ENCODE measurements at places on chromosomes 1 and 21.

DNA sequence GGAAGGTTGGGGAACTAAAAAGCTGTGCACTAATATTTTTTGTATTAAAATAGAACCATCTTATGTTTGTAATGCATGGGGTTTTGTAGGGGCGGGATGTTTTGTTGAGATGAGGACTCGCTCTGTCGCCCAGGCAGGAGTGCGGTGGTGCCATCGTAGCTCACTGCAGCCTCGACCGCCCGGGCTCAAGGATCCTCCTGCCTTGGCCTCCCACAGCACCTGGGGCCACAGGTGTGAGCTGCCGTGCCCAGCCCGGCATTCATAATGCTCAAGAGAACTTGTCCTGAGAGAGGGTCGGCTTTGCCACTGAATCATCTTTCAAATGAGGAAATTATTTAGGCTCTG is 3.0 kb upstream of the C1orf159 start:
- DNase-seq, result no peak

DNA sequence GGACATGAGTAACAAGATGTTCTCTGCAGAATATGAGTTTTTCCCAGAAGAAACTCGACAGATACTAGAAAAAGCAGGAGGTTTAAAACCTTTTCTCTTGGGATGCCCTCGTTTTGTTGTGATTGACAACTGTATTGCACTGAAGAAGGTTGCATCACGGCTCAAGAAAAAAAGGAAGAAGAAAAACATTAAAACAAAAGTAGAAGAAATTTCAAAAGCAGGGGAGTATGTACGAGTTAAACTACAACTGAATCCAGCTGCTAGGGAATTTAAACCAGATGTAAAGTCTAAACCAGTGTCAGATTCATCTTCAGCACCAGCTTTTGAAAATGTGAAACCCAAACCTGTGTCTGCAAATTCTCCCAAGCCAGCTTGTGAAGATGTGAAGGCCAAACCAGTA is 92.5 kb downstream of the TTC3 start:
- no peak for DNase-seq

DNA sequence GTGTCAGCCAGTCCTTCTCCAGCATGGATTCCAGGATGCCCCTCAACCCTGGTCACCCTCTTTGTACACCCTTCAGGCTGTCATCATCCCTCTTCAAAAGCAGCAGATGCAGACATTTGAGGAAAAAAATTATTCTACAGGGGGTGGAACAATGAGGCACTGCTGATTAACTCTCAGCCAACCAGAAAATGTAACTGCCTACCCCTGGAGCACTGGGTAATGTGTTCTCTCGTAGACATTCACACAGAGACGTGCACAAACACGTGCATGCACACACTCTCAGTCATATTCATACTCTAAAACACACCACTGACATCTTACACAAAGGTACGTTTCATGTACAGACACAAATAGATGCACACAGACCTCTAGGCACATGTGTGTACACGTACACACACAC is 175.4 kb downstream of the TRABD2B start:
- no peak for DNase-seq

- DNase-seq, result no peak
Measured at GRCh38 chr1:44571712-44572571, 102.3 kb downstream of the TMEM53 start.

- DNase-seq, result no peak
Measured at GRCh38 chr1:18385239-18385790, 95.4 kb upstream of the KLHDC7A start.

- no peak for DNase-seq
Measured at GRCh38 chr1:67261680-67262079, 46.0 kb upstream of the IL12RB2 start.

DNA sequence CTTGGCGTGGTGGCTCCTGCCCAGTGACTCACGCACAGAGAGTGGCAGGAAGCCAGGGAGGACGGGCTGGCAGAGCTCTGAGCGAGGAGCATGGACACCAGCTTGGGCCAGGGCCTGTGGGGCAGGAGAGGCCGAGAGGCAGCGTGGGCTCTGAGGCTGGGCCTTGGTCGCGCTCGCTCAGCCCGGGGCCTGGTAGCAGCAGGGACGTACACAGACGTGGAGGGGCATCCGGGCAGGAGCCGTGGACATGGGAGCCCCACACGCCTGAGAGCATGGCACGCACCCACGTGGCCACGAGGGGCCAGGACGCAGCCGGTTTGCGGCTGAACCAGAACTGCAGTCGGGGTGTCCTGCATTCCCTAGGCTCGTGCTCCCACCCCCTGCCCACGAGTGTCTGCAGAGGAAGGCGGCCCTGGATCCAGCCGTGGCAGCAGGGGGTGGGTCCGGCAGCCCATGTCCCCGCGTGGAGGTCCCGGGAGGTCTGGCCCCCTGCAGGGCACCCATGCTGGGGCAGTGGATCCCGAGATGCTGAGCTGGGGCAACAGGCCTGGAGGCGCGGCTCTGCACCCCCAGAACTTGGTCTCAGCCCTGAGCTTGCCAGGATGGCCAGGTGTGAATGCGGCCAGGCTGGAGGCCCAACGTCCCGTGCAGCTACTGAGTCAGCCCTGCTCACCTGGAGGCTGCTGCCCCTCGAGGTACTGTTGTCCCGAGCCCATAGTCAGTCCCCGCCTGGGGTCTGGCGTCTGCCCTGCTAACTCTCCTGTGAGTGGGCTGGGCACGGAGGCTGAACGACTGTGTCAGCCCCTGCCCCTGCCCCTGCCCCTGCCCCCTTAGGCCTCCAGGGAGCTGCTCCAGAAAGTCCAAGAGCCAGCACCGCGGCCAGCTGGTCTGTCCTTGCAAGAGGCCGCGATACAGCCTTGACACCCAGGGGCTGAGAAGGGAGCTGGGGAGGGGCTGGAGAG is 61.6 kb downstream of the SLX9 start:
- no peak for DNase-seq

DNA sequence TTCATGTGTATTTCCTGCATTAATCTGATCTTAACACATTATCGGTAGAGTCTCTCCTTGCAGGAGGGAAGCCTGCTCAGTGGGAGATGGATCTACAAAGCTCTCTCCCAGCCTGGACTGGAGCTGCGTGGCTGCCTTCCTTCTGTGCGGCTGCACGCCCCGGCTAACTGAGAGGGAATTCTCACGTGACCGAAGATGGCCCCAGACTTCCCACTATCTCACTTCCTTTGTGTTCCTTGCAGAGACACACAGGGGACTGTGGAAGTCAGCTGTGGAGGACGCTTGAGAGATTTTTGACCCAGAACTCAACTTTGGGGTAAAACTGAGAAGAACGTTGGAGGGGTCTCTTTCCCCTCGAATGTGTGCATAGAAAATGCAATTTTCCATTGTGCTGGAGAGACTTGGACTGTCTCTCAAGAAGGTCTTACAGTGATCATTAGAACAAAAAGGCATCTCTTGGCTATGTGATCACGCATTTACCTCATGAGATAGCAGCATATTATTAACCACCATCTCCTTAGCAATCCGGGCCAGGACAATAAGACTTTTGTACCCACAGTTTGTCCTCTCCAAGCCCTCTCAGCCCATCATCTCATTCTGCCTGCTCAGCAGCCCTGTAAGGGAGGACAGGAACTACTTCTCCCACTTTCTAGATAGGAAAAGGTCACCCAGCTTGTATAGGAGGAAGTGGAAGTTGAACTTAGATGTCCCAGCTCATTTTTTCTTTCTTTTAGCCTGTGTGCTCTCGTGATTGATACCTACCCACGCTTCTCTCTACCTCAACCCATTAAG is 49.3 kb upstream of the TARBP1 start:
- DNase-seq, result no peak

- no peak for DNase-seq
Measured at GRCh38 chr1:235659186-235659771, 9.7 kb upstream of the GNG4 start.

DNA sequence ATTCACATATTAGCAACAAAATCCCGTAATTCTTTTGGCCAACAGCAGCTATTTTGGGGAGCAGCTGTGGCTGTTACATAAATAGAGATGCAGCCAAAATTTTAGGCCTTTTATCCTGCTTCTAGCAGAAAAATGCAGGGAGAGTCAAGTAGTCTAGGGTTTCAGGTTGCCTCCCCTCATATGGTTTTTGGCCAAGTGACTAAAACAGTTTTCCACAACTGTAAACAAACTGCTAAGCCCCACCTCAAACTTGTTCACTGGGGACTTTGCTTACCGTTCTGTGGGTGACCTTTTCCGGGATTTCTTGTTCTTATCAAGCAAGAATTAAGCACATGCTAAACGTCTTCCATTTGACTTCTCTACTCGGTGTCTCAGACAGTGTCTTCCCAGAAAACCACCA is 133.4 kb downstream of the EDEM3 start:
- DNase-seq, result no peak

DNA sequence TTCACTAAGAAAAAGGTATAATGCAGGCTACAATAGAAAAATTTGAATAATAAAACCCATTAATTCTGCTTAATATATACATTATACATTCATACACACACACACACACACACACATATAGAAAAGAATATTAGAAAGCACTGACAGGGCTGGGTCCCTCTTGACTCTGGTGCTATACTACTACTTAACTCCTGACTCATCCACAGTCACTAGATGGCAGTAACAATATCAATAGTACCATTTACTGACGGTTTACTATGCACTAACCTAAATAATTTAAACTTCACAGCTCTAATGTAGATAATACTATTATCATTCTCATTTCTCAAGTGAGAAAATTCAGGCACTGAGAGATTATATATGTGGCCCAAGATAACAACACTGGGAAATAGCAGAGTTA is 87.5 kb downstream of the COP1 start:
- DNase-seq, result no peak

DNA sequence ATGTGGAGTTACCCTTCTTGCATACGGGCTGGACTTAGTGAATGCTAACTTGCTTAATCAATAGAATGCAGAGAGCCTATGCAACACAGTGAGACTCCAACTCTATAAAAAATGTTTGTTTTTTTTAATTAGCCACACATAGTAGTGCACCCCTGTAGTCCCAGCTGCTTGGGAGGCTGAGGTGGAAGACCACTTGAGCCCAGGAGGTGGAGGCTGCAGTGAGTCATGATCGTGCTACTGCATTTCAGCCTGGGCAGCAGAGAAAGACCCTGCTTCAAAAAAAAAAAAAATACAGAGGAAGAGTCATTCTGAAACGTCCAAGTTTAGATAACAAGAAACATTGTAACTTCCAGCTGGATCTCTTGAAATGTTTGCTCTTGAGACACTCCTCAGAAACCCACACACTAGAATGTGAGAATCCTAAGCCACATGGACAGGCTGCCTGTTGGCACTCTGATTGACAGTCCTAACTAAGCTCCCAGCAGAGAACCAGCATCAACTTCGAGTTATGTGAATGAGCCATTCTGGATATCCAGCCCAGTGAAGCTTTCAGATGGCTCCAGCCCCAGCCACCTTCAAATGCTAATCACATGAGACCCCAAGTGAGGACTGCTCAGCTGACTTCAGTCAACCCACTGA is 20.0 kb upstream of the CAP1 start:
- no peak for DNase-seq

DNA sequence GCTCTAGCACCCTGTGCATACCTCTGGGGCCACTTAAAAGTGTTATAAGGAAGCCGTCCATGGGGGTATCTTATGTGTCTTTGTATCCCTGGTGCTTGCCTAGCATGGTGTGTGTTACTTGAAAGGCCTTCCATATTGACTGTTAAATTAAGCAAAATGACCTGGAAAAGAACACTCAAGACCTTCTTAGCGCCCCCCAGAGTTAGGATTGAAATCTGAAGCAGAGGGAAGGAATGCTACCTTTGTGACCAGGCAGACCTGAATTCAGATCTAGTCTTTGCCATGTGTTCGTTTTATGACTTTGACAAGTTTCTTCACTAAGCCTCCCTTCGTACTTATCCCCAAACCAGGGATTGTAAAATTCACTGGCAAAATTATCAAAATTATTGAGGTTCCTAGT is 59.9 kb downstream of the SLC22A15 start:
- DNase-seq, result no peak

- DNase-seq, result no peak
Measured at GRCh38 chr1:186323865-186324264, 51.2 kb downstream of the TPR start.

- DNase-seq, result no peak
Measured at GRCh38 chr1:80050085-80050484, 1043.6 kb upstream of the ADGRL4 start.

GRCh38 chr1:110548381-110548780 is 29.4 kb upstream of the KCNA10 start:
- DNase-seq, result no peak

DNA sequence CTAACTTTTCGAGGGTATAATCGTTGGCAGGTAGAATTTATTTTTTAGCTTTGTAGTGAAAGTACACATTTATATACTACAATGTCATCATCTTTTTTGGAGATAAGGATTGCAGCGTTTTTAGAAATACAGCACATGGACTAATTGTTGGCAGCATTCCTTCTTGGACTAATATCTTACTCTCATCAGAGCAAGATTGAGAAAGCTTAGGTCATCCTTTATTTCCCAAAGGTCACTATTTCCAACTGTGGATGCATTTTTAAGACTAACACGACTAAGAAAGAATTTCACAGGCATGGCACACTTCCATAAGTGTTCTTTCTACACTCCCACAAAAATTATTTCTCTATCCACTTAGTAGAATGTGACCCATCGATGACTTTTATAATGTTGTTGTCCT is 732.3 kb downstream of the NCAM2 start:
- DNase-seq, result no peak

GRCh38 chr1:10753299-10753698 is 43.1 kb downstream of the CASZ1 start:
- no peak for DNase-seq

DNA sequence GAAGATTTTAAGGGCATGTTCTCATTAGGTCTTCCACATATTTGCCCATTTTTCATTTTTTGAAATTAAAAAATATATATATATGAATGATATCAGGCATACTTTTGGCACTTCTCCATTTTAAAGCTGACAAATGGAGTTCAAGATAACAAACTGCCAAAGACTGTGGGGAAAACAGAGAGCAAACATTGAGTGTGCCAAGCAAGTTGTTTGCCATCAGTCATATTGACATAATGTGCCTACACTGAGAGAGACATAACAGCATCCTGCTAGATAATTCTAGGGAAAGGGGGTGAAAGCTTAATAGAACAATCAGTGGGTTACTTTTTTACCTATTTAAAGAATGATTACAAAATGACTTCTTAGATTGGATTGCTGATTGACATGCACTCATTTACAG is 529.4 kb upstream of the CXADR start:
- DNase-seq, result no peak

- no peak for DNase-seq
Measured at GRCh38 chr1:216598448-216598847, 124.8 kb downstream of the ESRRG start.

DNA sequence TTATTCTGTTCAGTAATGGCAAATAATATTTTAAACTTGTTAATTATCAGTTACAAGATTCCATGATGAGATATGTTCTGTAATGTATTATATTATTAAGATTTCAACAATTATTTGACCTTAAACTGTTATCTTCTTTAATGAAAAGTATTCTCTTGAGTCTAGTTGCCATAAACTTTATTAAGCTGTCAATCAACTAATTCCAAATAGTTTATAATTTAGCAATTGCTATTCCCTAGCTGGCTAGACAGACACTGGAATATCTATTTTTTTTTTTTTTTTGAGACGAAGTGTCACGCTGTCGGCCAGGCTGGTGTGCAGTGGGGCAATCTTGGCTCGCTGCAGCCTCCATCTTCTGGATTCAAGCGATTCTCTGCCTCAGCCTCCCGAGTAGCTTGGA is 3.8 kb downstream of the CMPK1 start:
- no peak for DNase-seq

GRCh38 chr1:75423616-75424015 is 187.3 kb downstream of the SLC44A5 start:
- DNase-seq, result no peak
